Fibroblast of skin of abdomen (primary cell): ENCODE measurements at places on chromosomes 6 and 20.

DNA sequence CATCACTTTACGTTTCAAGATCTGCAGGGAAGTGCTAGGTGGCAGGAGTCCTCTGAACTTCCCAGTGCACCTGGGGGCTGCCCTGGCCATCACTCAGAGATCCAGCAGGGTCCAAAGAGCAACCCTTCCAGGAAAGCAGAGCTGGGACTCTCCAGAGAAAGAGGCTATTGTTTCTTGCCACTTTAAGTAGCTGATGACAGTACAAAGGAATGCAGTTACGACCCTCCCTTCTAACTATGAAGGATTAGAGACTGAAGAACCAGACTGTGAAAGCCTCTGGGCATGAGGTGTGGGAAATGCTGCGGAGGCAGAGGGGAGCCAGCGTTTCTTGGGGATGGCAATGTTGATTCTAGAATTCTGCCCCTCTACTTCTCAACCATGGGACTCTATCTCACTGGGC is 189.1 kb upstream of the SUPT3H start:
- peak; percentile 53 for DNase-seq

- no peak for DNase-seq
These were observed 168.8 kb downstream of the TMEM200A start for GRCh38 chr6:130534627-130535026.

DNA sequence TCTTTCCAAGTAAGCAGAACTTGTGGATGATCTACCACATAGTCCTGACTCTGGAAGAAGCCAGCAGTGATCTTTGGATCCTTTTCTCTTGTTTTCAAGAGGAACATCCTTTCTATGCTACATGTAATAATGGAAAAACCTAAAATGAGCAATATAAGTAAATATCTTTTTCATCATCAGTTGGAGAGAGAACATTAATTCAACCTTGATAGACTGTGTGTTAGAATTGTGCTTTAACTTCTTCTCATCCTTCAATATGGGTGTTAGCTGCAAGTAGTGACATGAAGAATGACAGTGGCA is 65.6 kb upstream of the IFNGR1 start:
- no peak for DNase-seq

- DNase-seq, result no peak
These were observed 9.3 kb downstream of the NDRG3 start for GRCh38 chr20:36736451-36737182.

GRCh38 chr6:113809826-113810225 is 47.3 kb upstream of the MARCKS start:
- DNase-seq, result no peak

DNA sequence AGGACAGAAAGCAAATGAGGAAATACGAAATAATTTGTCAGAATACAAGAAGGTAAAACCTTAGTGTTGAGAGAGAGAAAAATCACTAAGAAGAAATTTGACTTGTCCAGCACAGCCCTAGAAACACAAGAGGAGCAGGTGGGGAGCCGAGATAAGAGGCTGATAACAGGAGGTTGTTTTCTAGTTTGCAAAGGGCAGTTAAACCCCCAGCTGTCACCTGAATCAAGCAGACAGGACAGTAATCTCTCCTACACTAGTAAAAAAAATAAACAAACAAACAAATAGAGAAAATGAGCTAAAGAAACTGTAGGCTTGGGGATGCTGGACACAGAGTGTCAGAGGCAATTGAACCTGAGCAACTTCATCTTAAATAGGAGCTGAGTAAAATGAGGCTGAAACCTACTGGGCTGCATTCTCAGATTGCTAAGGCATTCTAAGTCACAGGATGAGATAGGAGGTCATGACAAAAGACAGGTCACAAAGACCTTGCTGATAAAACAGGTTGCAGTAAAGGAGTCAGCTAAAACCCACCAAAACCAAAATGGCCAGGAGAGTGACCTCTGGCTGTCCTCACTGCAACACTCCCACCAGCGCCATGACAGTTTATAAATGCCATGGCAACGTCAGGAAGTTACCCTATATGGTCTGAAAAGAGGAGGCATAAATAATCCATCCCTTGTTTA is 40.4 kb downstream of the FAM184A start:
- DNase-seq, result no peak

DNA sequence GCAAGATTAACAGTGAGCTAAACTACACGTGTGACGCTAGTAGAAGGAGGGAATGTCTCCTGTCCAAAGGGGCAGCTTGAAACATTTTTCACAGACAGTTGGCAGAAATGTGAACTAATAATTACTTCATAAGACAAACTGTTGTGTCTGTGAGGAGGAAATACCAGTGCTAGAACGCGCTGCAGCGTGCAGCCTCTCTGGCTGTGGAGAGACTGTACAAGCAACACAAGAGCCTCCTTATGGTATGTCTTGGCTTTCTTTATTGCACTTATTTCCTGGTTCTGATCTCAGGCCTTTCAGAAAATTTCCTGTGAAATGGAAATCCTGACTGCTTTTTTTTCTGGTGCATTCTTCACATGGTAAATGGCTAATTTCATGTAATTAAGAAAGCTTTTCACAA is 25.3 kb upstream of the TIAM2 start:
- peak; percentile 71 for DNase-seq

GRCh38 chr6:138657065-138657425 is 116.5 kb upstream of the CCDC28A start:
- DNase-seq, result no peak

DNA sequence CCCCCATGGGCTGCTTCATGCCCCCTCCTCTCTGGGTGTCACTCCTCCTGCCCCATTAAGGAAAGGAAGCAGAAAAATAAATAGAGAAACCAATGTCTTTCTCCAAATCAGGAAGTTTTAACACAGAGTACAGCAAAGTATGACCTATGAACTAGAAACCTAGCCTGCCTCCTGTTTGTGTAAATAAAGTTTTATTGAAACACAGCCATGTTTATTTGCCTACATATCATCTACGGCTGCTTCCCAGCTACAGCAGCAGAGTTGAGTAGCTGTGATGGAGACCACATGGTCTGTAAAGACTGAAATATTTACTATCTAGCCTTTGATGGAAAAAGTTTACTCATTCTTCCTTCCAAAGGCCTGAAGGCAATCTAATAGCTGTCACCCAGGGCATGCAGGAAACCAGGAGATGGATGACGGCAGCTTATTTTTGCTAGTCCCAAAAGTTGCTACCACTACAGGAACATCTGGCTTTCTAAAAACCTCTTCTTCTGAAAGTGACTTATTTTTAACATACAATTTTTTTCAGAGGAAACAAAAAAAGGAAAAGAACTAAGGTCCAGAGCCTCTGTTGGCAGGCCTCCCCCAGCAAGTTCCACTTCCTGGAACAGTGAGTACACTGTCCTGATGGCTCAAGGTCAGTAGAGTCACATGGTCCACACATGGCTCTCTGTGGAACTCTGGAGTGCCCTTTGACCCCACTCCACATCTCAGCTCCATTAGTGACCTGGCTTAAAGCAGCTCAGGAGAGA is 287.8 kb downstream of the PTPRT start:
- DNase-seq, result no peak

GRCh38 chr20:62367136-62367632 is at the start of gene LAMA5:
Gene LAMA5, minus strand, starts transcription at chr20:62367312. Its CDS starts 67 bp downstream, at chr20:62367245.
- peak; percentile 17 for DNase-seq

- peak; percentile 39 for DNase-seq
These were observed 19.0 kb downstream of the EPB41L1 start for GRCh38 chr20:36173451-36173933.

- DNase-seq, result no peak
These were observed 191.0 kb downstream of the WDR27 start for GRCh38 chr6:169510871-169511270.

DNA sequence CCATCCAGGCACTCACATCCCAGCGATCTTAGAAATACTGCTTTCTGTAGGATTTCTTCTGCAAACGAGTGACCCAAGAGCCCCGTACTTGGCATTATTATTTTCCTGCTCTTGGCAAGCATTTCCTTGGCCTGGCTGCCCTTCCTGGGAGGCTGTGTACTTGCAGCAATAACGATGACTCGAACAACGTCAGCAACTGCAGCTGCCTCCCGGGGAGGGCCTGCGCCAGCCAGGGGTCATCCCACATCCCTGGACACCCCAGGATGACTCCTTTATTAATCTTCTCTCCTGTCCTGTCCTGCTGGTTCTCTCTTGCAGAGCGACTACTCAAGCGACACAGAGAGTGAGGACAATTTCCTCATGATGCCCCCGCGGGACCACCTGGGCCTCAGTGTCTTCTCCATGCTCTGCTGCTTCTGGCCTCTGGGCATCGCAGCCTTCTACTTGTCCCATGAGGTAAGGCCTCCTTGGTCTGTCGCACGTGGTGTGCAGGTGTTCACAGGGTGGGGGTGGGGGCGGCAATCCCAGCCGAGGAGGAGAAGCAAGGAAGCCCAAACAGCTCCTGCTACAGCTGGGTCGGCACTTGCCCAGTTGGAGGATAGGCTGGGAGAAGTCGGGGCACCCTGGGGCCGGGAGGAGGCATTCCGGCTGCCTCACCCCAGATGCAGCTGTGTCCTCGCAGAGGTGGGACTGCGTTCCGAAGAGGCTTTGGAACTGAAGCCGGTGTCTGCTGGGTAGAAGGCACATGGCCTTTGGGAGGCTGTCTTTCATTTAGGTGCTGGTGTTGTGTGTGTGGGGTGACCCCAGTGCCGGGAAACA is 115.3 kb downstream of the SYNDIG1 start:
- peak; percentile 35 for DNase-seq

DNA sequence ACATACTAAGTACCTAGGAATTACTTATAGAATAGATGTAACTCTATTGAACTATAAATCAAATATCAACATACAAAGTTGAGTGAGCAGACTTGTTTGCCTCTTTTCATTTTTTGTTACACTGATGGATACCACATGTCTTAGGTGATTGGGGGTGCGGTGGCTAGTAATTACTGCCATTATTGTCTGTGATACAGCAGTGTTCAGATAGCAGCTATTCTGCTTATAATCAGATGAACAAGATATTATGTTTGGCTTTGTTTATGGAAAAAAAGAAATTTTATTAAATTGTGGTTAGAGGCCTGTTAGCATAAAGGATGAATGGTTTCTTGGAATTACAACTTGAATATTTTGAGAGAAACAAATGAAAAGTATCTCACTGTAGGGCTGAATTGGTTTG is 55.9 kb downstream of the KCNQ5 start:
- DNase-seq, result peak; percentile 2

GRCh38 chr6:14431385-14432330 is 314.1 kb downstream of the CD83 start:
- DNase-seq, result no peak

GRCh38 chr6:151185148-151185547 is 54.6 kb upstream of the AKAP12 start:
- no peak for DNase-seq

DNA sequence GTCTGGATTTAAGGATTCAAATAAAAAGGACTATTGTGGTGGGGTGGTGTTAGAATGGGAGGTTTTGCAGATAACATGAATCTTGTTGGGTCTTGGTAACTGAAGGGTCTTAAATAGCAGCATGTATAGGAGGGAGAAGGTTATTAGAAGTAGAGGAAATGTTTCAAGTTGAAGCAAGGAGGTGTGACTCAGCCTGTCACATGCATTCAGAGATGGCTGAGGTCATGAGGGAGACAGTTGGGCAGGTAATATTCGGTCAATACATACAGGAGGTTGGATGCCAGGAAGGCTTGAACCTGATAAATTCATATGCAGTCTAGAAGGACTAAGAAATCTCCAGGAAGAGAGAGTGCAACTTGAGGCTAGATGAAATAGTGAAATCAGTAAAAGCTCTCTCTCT is 6.1 kb downstream of the KLHL31 start:
- no peak for DNase-seq

GRCh38 chr6:142857233-142857761 is 87.7 kb downstream of the HIVEP2 start:
- no peak for DNase-seq

DNA sequence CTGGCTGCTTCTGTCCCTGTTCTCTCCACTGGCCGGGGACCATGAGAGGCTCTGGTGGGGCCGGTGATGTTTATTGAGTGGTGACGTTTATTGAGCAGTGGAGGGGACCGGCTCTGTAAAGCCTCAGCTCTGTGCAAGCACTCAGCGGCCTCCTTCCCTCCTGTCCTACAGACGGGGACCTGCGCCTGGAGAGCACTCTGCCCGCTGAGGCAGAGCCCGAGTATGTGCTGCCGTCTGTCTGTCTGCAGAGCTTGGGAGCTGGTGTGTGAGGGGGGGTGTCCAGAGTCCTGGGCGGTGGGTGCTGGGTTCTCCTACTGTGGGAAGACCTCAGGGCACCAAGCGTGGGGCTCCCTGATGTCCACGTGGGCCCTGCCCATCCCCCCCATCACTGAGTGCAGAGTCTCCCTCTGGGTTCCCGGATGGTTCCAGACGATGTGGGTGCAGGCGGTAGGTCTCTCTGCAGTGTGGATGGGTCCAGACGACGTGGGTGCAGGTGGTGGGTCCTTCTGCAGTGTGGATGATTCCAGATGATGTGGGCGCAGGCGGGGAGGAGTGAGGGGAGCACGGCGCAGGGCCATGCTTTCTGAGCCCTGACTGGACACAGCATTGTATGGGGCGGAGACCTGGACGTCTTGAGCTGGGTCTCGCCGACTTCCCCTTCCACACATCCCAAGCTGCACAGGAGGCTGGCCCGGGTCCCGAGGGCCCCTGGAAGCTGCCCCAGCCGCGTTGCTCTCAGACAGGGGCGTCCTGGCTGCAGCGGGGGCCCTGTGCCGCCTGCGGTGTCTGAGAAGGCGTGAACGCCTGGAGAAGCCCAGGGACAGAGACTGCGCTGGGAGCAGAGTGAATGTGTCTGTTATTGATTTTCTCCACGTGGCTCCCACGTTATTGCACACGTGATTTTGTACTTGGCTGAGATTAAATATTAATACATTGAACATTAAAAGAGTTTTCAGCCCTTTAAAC is 14.9 kb upstream of the BHLHE23 start:
- no peak for DNase-seq

DNA sequence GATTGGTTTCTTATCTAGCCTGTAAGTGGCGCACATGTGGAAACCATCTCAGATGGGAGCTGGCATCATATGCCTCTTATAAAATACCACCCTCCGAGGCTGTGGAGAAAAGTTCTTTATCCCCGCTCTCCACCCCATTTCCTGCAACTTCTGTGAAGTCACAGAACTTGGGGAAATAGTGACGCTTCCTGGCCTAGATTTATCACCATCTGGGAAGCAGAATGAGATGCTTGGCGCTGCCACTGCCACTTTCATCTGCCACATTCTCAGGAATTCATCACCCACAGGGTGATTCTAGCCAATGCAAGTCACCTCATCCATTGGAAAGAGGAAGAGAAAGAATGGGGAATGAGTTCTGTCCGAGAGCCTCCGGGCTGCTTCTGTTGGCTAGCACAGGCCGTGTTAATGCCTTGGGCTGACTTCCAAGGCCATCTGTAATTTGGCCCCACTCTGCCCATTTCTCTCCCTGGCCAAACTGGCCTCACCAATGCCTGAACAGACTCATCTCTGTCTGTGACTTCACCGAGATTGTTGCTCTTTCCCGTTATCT is 148.8 kb upstream of the SOX4 start:
- no peak for DNase-seq

GRCh38 chr6:30264743-30265142 is 51.5 kb upstream of the TRIM26 start:
- peak; percentile 85 for DNase-seq
